ENCODE measurements at places on chromosomes 3 and 15.
A peak's percentile ranks its signal among the peaks of the same experiment; 100 is the strongest.

DNA sequence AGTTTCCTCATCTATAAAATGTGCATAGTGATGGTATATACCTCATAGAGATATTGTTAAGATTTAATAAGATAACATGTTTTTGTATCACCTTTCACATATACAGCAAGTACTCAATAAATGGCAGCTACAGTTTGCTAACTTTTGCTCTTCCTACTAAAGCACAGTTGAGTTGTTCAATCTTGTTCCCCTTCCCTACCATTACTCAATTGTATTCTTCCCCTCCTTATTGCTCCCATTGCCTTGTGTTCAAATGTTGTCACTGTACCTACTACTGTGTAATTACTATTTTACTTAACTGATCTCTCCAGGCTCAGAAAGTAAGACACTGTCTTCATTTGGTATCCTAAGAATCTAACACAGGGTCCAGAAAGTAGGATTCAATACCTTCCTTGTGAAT lies 5.5 kb downstream of the CD47 start:
- no peak for DNase-seq

GRCh38 chr15:57031082-57031481 lies 112.6 kb downstream of the TCF12 start:
- no peak for DNase-seq

DNA sequence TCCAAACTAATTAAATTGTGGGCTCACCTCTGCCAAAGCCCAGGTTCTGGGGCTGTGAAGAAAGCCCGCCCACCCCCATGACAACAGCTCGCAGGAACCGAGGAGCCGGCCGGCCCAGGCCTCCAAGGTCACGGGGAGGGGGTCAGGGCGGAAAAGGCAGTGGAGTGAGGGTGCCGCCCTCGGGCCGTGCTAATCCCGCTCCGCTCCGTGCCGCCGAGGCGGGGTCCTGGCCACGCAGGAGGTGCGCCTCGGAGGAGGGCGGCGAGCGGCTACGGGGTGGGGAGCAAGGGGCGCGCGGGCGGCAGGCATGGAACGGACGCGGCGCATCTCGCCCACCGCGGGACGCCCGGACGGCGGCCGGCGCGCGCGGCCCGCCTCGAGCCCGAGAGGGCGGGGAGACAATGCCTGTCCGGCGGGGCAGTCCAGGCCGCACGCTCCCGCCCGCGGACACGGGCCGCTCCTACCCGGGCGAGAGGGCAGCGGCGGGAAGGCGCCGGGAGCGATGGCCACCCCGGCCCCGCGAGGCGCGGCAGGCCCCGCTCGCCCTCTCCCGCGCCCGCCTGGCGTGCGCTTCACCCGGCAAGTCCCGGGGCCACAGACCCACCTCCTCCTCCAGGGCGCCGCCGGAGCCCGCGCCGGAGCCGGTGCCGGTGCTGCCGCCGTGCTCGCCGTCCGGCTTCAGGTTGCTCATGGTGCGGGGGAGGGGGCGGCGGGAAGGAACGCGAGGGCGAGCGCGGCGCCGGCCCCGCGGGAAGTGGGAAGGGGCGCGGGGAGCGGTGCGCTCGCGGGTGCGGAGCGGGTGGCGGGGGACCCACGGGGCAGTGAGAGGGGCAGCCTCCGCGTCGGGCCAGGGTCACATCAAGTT lies 528 bp downstream of the RBPMS2 start:
- DNase-seq = no peak

GRCh38 chr3:86890741-86891396 lies 100.1 kb downstream of the VGLL3 start:
- DNase-seq = no peak

- no peak for DNase-seq
Measured at GRCh38 chr3:126341755-126342150, 15.5 kb downstream of the KLF15 start.

DNA sequence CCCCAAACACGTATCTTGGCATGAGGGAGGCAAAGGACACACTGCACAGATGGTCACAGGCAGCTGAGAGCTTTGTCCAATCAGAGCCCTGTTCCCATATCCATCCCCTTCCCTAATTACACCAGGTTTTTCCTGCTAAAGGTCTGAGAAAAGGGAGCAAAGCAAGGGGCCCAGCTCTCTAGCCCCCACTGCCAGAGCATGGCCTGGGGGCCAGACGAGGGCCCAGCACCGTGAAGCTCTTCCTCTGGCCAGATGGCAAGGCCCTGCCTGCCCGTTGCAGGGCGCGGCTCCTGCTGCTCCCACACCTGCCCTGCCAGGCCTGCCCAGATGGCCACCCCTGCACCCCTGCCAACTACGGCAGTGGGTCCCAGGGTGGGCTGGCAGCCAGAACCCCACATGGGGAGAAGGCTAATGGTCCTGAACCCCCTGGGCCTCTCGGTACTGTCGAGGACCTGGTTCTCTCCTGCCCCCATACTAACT lies 3.2 kb downstream of the SHF start:
- DNase-seq = peak; percentile 64

DNA sequence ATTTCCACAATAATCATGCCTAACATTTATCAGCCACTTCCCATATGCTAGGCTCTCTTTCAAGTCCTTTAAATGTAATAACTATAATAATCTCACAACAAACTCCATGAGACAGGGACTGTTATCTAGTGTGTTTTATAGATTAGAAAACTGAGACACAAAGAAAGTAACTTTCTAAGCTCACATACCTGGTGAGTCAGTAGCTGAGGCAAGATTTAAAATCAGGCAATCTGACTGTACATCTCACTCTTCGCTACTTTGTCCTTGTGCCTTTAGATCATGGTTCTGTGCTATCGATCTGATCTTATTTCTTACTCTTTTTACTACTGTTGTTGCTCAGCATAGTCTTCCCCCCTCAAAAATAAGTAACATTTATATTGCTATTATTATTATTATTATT lies 295.5 kb downstream of the LPP start:
- no peak for DNase-seq

DNA sequence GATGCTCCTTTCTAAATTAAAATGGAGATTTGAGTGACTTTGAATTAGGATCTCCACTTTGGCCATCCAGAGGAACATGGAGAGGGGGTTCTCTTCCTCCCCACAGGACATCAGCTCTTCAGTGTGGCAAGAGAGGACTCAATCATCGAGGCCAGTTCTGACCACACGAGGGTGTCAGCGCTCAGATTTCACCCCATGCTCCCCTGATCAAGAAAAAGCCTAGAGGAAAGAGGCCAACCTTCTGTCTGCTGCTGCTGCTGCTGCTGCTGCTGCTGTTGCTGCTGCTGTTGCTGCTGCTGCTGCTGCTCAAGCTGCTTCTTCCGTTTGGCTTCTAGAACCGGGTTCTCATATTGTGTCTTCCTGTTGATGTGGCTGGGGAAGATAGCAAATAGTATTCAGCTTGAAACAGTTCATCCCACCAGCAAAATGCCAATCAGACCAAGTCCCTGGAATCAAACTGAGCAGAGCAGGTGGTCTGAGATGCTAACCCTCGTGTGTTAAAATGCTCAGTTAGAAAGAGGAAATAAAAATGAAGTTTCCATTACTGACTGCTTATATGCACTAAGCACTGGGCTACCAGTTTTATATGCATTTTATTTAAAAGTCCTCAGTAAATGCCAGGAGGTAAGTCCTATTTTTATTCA lies 599.0 kb downstream of the MAGI1 start:
- DNase-seq = no peak

- no peak for DNase-seq
Measured at GRCh38 chr3:11477407-11477911, 166.3 kb downstream of the VGLL4 start.

DNA sequence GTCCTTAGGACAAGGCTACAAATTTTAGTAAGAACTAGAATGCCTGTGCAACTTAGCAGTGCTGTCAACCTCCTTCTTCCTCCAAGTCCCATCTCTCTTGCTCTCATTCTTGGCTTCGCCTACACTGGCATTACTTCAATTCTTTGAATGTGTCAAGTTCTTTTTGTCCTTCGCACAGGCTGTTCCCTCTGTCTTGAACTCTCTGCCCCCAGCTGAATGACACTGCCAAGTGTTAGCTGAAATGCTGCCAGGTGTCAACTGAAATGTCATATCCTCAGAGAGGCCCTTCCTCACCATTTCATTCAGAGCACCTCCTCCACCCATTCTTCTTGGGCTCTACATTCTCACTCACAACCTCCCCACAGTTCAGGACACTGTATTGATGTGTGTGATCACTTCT lies 48.8 kb upstream of the PSMD6 start:
- DNase-seq = no peak

GRCh38 chr3:114799816-114800215 lies 347.3 kb downstream of the ZBTB20 start:
- DNase-seq = no peak

Data from NCI-H446 treated with DMSO at 0.1 percent for 48 hours (cell line).